ENCODE measurements at places on chromosomes 16 and 17. TPM values are rescaled to one million over a fixed set of nuclear protein-coding genes. Genes with fewer than 3 reads are reported as not detected.

DNA sequence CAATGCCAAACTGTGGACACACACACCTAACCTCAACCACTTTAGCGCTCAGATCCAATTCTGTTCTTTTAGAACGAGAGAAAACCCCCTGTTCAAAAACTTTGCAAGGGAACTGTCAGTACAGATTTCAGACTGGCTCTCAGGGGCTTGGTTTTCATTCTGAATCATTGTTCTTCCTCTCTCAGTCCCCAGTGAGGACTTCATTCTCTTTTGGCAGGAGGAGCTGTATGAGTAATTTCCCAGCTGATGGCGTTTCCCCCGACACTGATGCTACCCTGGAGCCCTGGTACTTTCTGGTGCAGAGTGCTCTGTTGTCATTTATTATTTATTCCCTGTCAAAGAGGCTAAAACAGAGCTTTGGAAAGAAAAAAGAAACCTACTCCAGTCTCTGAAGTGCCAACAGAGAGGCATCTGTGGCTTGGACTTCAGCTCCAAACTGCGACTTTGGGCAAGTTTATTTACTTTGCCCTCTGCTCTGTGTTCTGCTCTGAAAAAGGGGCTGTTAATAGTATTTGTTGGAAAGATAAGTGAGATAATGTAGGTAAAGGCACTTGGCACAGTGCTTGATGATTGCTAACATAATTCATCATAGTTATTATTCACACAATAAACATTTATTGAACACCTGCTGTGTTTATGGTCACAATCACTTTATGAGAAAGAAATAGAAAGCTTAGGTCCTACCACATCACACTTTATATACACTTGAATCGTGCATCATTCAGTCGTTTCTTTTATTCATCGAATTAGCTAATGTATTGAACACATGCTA, 28.3 kb downstream of the ETV4 start:
- no peak for DNase-seq

Gene COG1
- polyA plus RNA-seq = 24.0 TPM

DNA sequence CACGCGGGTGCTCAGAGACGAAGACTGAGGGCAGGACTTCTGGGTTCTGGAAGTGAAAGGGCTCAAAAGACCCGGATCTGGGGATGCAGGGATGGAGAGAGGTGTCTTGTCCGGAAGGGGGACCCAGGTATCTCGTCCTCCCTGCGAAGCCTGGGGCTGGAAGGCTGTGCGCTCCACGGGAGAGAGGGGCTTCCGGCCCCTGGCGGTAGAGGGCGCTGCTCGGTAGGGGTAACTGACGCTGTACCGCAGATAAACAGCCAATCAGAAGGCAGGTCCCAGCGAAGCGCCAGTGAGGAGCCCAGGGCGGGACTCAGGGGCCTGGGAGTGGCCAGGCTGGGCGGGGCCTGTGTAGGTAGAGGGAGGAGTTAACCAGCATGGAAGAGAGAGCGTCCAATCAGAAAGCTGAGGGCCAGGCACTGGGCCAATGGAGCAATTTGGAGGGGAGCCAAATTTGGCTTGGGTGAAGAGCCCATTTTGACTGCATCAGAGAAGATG, 804 bp downstream of the TGFB1I1 start:
- peak; percentile 91 for DNase-seq

DNA sequence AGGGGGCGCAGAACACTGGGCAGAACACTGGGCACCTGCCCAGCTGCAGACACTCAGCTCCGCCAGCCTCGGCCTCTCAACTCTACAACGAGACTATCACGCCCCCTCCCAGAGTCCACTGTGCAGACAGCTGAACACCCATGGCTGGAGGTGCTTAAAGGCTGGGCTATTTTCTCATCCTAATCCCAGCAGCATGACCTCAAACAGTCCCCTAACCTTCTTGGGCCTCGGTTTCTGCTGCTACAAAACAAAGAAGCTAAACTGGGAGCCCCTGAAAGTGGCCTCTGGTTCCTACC, 27.7 kb upstream of the ZNF469 start:
- DNase-seq = no peak

GRCh38 chr16:88385831-88386815, 3.4 kb downstream of the ZNF469 start:
- peak; percentile 15 for DNase-seq

Gene NPIPA8
- polyA plus RNA-seq = 27.9 TPM

DNA sequence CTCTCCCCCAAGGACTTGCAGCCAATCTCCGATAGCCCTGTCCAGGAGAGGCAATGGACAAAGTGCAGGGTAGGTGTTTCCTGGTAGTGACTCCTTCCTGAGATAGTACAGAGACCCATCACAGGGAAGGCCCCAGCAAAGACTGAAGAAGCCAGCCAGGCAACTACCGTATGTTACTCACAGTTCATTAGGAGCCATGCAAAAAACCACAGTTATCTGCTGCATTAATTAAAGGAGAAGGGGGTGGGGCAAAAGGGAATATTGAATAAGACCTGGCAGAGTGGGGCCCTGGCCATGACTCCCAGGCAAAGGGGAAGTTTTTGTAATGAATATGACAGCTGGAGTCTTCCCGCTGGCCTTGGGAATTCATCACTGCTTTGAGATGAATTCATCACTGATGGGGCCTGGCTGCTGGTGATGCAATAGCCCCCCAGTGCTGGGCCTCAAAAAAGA, 2.5 kb upstream of the SLC13A2 start:
- DNase-seq = no peak

Gene COL1A1
- polyA plus RNA-seq = 10.4 TPM

Gene ZSCAN10
- polyA plus RNA-seq = not detected

Gene GINS2
- polyA plus RNA-seq = 0.76 TPM

- no peak for DNase-seq
These were observed 385.5 kb downstream of the TMEM114 start for GRCh38 chr16:8204769-8205168.

Gene NGFR
- 2.7 TPM for polyA plus RNA-seq

DNA sequence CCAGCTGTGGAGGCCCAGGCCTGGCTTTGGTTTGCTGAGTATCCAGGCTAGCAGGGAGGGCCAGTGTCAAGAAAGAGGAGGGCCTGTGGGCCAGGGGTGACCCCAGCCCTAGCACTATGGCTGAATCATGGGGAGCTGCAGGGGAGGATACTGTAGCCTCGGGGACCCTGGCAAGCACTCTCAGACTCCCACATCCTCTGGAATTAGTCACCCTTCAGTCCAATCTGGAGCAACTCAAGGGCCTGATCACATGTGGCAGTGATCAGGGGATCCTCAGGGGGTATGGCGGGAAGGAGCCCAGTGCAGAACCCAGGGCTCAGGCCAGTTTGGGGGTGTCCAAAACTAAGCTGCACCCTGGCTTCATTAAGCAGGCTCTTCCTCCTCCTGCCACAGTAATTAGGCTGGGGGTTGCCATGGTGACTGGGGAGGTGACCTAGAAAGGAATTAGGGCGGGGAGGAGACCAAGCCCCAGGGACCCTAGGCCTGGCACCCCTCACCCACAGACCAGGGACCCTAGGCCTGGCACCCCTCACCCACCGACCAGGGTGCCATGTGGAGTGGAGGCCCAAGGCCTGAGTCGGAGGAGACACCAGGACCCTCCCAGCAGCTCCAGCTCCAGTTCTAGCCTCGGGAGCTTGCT, 5.8 kb downstream of the NLGN2 start:
- no peak for DNase-seq

DNA sequence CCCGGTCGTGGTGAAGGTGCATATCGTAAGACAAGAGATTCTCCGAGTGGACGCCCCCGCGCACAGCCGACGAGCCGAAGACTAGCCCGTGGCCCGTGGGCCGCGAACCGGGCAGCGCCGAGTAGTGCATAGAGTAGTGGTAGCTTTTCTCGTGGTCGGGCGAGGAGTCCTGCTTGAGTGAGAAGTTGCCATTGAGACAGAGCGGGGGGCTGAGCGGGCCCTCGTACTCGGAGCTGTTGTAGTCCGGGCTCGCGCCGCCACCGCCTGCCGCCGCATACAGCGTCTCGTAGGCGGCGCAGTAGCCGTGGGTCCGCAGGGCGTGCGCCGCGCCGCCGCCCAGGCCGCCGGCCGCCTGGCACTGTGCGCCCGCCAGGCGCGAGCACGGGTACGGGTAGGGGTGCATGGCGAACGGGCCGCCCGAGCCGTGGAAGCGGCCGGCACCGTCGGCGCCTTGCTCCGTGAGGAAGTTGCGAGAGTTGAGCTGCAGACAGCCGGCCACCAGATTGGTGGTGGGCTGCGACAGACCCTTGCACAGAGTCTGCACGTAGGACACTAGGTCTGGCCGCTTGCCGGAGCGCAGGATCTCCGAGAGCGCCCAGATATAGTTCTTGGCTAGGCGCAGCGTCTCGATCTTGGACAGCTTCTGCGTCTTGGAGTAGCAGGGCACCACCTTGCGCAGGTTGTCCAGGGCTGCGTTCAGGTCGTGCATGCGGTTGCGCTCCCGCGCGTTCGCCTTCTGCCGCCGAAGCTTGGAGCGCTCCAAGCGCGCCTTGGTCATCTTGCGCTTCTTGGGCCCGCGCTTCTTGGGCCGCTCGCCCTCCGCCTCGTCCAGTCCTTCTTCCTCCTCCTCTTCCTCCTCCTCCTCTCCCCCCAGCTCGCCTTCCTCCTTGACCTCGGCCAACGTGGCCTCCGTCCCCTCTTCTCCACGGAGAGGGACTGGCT, 2.0 kb downstream of the NEUROD2 start:
- DNase-seq = no peak

Gene C17orf78
- polyA plus RNA-seq = not detected

Gene KLHL10
- polyA plus RNA-seq = not detected

Gene MVP
- polyA plus RNA-seq = 119 TPM

DNA sequence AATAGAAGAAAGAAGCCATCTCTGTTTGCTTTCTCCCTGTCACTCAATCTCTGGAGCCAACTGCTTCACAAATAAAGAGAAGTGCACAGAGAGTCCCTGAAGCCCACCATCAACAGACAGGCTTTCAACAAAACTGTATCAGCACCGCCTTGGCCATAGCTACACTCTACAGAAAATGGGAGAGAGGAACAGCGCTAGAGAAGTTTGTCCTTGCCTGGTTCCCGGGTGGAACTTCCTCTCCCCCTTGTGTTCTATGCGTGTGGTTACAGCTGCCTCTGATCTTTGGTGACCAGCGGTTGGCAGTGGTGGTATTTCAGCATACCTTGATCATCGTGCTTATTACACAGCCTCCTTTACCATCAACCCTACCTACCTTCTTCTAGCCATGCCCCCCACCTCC, 91.4 kb upstream of the CCL2 start:
- no peak for DNase-seq

Gene ATP2A1
- 0.49 TPM for polyA plus RNA-seq

- no peak for DNase-seq
These were observed 48.5 kb downstream of the HAPSTR1 start for GRCh38 chr16:9139965-9140364.

DNA sequence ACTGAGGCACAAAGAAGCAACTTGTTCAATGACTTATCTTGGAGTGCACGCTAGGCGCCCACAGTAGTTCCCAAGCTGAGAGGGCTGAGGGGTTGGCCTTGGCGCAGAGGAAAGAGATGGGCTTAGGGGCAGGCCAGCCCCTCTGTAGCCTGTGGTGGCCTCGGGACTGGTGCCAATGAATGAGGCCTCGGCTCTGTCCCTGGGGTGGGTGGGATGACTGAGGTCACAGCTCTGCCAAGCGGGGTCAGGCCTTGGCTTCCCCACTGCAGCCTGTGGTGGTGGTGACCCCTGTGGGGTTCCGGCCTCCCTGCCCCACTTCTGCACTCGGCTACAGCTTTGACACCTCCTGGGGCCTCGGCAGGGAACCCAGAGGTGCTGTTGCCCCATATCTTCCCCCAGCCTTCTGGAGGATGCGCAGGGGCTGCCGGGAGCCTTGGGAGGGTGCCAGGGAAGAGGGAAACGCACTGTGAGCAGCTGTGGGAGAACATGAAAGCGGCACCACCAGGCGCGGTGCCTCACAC, 46.0 kb downstream of the BEAN1 start:
- DNase-seq = no peak

Gene USP6
- 0.09 TPM for polyA plus RNA-seq

Data from pancreas (tissue), 10 donors.